ENCODE measurements at places on chromosomes 7 and 10.

- DNase-seq = no peak
- H3K27me3 ChIP-seq = peaks cover 2% of the 10 kb centered on the region
- no peak overlapping the region for H3K27ac ChIP-seq
- no peaks in the 10 kb centered on the region for H3K4me1 ChIP-seq
- H3K4me3 ChIP-seq = no peak overlapping the region
- H3K36me3 ChIP-seq = no peaks in the 10 kb centered on the region
Observed at GRCh38 chr7:90461219-90461618, 8.2 kb upstream of the PTTG1IP2 start.

GRCh38 chr10:26994743-26995142 is 105.6 kb downstream of the ANKRD26 start:
- H3K27ac ChIP-seq = no peak overlapping the region
- no peaks in the 10 kb centered on the region for H3K4me1 ChIP-seq
- peaks cover 11% of the 10 kb centered on the region for H3K36me3 ChIP-seq
- DNase-seq = no peak
- no peaks in the 10 kb centered on the region for H3K27me3 ChIP-seq

- H3K27me3 ChIP-seq = peaks cover 100% of the 10 kb centered on the region
- H3K4me1 ChIP-seq = no peaks in the 10 kb centered on the region
- H3K27ac ChIP-seq = no peak overlapping the region
- H3K4me3 ChIP-seq = no peak overlapping the region
Observed at GRCh38 chr7:27093184-27093895, 2.5 kb downstream of the HOXA1 start.

DNA sequence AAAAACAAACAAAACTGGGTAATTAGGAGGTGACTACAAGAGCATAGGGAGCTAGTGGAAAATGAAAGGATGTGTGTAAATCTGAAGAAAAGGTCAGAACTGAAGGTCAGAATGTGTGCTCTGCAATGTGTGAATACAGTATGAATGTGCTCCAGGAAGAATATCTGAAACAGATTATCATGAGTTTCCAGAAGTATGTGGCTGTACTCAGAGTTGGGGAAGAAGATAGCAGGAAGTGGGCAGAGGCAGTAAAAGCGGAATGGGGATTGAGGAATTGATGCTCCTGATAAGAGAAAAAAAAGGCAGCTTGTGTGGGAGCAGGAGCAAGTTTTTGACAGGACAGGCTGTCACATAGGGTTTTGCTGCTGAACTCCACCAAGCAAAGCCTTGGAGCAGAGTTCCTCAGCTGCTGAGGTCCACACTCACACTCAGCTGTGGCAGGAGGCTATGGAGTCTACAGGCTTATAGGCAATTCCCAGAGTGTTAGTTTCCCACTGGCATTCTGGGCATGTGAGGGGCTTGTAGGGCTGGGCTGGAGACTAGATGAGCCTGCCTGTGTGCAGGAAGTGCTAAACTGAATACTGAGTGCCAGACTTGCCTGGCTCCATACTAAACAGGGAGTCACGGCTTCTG is 22.9 kb downstream of the H2AZ2 start:
- no peak for DNase-seq
- H3K27ac ChIP-seq = no peak overlapping the region
- no peak overlapping the region for H3K4me3 ChIP-seq
- peaks cover 47% of the 10 kb centered on the region for H3K36me3 ChIP-seq
- H3K4me1 ChIP-seq = no peaks in the 10 kb centered on the region

- H3K4me3 ChIP-seq = no peak overlapping the region
- no peaks in the 10 kb centered on the region for H3K27me3 ChIP-seq
- no peak for DNase-seq
- H3K36me3 ChIP-seq = no peaks in the 10 kb centered on the region
- H3K27ac ChIP-seq = no peak overlapping the region
Observed at GRCh38 chr7:2967705-2968104, 76.0 kb downstream of the CARD11 start.

DNA sequence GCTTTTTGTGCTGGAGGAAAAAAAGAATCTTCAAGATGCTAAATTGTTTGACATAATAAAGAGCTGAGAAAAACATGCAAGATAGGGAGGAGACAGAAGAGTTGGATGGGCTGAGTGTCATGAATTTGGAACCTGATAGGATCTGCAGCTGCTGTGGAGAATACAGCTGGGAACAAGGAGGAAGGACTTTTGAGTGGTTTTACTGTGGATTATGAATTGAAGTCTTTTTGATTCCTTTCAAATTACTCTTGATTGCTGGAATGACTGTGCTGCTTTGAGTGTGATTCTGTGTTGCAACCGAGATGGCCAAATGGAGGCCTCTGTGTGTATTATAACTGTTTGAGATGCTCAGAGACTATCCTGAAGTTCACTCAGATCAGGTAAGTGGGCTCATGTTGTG is 4.0 kb downstream of the EFCAB10 start:
- no peak overlapping the region for H3K4me3 ChIP-seq
- H3K4me1 ChIP-seq = no peaks in the 10 kb centered on the region
- no peaks in the 10 kb centered on the region for H3K36me3 ChIP-seq
- H3K27me3 ChIP-seq = no peaks in the 10 kb centered on the region

Measured in endodermal cell (in vitro differentiated cells).